Activated CD4-positive, alpha-beta T cell treated with anti-CD3 and anti-CD28 coated beads for 48 hours (primary cell): ENCODE measurements at places on chromosomes 1 and 21.
A peak's percentile ranks its signal among the peaks of the same experiment; 100 is the strongest.

- no peak for DNase-seq
Observed at GRCh38 chr1:203480084-203480483, 4.5 kb downstream of the PRELP start.

GRCh38 chr1:101203820-101204540 lies 32.8 kb upstream of the S1PR1 start:
- DNase-seq, result no peak

- DNase-seq, result peak; percentile 34
Observed at GRCh38 chr21:25507522-25507921, 99.8 kb downstream of the MRPL39 start.

- DNase-seq, result no peak
Observed at GRCh38 chr1:222404710-222405109, 143.2 kb downstream of the HHIPL2 start.

DNA sequence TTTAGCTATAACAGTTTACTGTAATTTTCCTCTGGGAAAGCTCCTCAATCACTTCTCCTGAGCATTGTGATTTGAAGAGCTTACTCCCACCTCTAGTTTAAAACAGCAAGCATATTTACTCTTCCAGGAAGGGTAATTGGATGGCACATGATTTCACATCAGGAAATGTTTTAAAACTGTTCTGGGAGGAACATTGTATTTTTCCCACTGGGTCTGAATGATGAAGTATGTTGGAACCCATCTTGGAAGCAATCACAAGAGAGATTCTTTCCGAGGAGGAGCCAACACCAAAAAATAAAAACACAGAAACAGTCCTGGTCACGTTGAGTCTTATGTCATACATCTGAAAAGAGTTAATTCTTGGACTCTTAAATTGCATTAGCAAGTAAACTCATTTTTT lies 17.3 kb downstream of the MAP10 start:
- no peak for DNase-seq

- DNase-seq, result peak; percentile 13
Observed at GRCh38 chr1:43199093-43199726, 27.1 kb downstream of the CFAP57 start.

DNA sequence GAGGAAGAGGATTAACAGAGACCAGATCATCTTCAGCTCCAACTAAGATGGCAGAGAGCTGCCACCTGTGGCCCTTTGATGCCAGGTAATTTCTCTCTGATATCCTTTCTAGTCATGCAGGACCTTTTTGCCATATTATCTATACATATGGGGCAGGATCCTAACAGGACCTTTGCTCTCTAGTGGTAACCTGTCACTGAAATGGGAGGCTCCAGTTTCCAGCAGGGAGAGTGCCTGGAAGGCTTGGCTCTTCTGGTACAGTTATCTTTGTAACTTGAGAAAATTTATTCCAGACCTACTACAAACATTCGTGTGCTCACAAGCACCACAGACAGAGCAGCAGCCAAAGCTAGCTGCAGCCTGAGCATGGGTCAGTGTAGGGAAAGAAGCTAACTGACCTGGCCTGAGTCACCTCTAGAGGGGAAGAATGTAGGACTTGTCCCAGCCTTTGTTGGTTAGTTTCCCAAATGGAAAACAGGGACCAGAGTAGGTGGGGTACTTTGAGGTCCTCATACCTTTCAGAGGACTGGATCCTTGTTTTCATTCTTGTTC lies 86.5 kb upstream of the MACF1 start:
- no peak for DNase-seq

GRCh38 chr1:63758791-63759190 lies 15.0 kb upstream of the ROR1 start:
- no peak for DNase-seq

GRCh38 chr1:220954321-220955075 lies 75.3 kb downstream of the HLX start:
- no peak for DNase-seq

GRCh38 chr1:207397525-207397926 lies 56.6 kb upstream of the CR2 start:
- DNase-seq, result no peak

DNA sequence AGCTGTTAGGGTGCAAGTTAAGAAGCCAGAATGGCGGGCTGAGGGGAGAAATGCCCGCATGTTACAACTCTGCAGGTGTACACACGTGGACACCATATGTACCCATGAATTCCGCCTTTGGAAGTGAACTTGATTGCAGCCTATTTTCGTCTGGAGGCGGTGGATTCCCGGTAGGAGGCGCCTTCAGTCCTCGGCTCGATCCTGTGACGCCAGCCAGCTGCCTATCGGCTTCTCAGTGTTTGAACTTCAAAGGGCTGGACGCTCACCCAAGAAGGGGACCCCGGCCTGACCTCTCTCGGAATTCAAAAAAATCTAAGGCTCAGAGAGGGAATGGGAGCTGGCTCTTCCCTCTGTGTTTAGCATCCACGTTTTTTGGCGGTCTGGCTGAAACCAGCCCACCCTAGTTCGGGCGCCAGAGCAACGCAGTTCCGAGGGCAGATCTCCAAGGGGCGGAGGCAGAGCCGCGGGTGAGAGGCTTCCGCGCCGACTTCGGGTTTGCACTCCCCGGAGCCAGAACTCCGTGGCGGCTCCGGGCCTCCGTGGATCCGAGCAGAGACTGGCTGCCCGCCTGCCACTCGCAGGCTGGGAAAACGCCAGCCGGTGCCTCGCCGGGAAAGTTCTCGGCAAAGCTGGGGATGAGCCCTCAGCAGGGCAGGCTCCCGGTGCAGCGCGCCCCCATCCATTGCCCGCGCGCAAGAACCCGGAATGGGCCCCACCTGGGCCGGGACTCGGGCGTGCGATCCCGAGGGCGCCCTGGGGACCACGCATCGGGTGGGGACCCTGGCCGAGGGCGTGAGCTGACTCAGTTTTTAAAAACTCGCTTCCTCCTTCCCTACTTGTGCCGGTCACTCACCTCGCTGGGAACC lies 996 bp upstream of the TMEM51 start:
- peak; percentile 31 for DNase-seq

DNA sequence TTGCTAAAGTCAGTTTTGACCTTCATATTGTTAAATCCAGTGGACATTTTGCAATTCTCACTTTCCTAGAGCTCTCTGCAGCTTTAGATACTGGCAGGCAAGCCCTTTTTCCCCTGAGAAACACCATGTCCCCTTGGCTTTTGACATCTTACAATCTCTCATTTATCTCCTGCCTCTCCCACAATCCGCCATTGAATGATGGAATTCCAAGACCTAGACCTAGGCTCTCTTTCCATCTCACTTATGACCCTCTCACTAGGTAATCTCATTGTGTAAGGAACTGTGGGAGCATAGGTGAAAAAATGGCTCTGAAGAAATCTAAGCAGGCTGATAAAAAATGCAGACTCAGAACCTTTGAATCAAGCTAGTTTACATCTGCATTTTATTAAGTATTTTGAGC lies 2.0 kb downstream of the KYAT3 start:
- DNase-seq, result no peak

DNA sequence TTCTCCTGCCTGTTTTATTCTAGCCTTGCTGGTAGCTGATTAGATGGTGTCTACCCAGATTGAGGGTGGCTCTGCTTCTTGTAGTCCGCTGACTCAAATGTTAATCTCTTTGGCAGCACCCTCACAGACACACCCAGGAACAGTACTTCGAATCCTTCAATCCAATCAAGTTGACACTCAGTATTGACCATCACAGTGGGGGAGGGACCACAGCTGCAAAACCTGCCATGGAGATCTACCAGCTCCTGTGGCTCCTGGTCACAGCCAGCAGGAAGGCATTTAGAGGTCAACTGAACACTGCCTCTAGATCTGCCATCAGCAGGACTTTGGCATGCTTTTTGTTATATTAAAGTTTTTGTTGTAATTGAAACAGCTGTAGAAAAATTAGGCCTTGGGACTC lies 146.9 kb downstream of the RWDD3 start:
- no peak for DNase-seq

- no peak for DNase-seq
Observed at GRCh38 chr1:91511386-91511785, 10.7 kb downstream of the CDC7 start.

- DNase-seq, result no peak
Observed at GRCh38 chr1:206658981-206659273, 23.6 kb downstream of the DYRK3 start.

GRCh38 chr1:165632152-165632469 lies 1.1 kb downstream of the MGST3 start:
- DNase-seq, result no peak

DNA sequence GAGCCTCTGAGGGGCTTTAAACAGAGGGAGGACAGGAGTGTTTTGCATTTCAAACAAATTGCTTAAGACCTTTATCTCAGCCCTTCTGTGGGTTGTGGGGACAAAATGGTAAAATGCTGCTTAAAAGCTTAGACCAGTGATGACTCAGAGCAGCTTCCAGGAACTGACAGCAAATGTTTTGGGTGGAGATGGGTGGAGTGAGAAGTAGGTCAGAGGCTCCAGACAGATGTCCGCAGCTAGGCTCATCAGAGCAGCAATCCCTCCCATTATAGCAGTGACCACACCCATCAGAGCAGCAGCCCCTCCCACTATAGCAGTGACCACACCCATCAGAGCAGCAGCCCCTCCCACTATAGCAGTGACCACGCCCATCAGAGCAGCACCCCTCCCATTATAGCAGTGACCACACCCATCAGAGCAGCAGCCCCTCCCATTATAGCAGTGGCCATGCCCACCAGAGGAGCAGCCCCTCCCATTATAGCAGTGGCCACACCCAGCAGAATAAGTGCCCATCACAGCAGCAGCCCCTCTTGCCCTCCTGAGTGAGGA lies 532.2 kb downstream of the MATN1 start:
- DNase-seq, result peak; percentile 41

DNA sequence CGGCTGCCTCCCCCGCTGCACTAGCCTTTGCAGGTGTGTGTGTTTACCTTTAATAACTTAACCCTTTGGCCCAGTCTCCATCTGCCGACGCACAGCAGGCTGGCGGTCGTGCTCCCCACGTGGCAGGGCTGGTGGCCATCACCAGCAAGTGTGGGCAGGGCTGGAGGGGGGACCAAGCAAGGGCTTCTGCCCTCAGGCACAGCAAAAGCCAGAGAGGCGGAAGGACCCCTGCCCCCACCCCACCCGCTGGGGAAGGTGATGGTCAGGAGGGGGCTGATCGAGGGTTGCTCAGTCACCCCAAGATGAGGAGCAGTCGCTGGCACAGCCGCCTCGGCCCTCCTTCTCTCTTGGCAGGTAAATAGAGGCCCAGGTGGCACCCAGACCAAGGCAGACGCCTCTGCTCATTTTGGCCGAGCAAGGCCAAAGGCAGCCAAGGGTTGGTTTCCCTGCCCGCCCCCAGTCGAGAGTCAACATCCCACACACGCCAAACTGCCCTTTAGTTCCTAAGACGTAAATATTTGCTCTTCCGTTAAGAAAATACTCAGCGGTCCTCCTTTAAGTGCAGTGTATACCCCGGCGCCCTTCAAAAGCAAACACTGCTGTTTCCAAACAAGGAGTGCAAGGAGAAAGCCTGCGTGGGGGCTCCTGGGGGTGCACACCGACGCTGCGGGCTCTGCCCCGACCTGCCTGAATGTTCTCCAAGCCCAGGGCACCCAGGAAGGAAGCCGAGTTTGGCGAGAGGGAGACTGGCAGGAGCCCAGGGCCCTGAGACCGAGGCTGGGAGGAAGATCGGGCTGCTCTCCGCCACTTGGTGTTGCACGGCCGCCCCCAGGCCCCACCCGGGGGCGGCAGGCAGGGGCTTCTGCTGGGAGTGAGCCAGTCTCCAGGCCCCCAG lies 82.7 kb downstream of the SIK1 start:
- DNase-seq, result no peak

DNA sequence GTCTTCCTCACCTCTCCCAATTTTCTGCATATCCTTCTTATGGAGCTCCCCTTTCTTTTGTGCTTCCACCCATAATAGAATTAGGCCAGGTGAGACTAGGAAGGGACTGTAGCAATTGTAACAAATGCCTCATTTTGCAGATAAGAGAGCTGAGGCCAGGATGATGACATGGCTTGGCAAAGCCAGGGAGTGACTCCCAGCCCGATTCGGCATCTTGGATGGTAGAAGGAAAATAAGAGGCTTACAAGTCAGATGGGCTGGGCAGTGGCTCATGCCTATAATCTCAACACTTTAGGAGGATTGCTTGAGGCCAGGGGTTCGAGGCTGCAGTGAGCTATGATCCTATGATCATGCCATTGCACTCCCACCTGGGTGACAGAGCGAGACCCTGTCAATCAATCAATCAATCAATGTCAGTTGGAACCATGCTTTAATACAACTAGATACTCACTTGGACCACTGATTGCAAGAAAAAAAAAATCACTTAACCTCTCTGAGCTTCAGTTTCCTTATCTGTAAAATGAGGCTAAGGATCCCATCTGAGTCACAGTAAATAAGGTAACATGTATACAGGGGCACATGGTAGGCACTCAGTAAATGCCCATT lies 51.6 kb downstream of the PLEKHA6 start:
- no peak for DNase-seq

- no peak for DNase-seq
Observed at GRCh38 chr1:25004355-25004754, 74.3 kb upstream of the RUNX3 start.

GRCh38 chr1:27885114-27885528 lies 12.8 kb downstream of the THEMIS2 start:
- no peak for DNase-seq

DNA sequence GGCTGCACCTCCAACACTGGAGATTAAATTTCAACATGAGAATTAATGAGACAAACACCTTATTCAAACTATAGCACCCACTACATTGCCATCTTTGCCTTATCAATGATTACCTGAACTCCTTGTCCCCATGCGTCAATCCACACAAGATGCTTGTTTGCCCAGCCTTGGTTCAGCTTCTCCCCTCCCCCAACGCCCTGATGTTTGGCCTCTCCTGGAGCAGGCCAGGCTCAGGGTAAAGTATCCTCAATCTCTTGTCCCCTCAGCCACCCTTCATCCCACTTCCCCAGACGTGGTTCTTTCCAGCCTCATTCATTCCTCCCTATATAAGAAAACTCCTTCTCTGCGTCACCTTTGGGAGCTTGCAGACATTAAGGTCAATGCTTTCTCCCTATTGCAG lies 11.8 kb upstream of the TRIM17 start:
- no peak for DNase-seq

DNA sequence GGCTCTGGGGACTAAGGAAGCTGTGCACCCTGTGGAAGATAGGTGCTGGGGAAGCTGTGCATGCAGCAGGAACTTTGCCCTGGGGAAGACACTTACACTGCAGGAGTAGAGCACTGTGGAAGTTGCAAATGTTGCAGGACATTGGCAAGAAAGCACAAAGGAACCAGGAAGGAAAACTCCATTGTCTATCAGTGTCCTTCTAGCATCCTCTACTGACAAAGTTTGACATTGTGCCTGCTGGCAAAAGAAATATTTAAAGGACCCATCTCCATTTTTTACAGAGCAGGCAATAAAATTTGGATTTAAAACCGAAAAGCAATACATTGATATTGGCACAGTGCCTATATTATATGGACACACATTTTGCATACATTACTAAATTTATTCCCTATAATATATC lies 394.1 kb downstream of the PBX1 start:
- no peak for DNase-seq

DNA sequence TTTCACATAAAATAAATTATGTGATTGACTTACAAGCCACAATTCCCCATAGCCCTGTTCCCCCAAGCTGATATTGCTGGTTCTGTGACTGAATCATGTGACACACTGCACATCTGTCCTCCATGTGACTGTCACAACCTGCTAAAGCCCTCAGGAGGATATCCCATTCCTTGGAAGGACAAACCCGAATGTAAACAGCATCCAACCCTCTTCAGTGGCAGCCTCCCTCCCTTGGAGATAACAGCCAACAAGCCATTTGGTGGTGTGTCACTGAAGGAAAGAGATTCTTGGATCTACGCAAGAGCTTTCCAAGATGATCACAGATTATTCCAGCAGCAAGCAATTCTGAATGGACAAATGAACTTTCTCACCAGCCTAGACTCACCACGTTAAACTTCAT lies 153.9 kb upstream of the TIAM1 start:
- no peak for DNase-seq

- DNase-seq, result peak; percentile 49
Observed at GRCh38 chr21:15514073-15514946, 215.5 kb upstream of the USP25 start.
